ENCODE measurements at places on chromosomes 12 and 14.

- no peak for DNase-seq
Measured at GRCh38 chr14:62629176-62629725, 416.0 kb downstream of the KCNH5 start.

GRCh38 chr14:95290021-95290420, 29.7 kb downstream of the CLMN start:
- DNase-seq: no peak

- no peak for DNase-seq
Measured at GRCh38 chr14:84760489-84761126, 769.3 kb upstream of the FLRT2 start.

DNA sequence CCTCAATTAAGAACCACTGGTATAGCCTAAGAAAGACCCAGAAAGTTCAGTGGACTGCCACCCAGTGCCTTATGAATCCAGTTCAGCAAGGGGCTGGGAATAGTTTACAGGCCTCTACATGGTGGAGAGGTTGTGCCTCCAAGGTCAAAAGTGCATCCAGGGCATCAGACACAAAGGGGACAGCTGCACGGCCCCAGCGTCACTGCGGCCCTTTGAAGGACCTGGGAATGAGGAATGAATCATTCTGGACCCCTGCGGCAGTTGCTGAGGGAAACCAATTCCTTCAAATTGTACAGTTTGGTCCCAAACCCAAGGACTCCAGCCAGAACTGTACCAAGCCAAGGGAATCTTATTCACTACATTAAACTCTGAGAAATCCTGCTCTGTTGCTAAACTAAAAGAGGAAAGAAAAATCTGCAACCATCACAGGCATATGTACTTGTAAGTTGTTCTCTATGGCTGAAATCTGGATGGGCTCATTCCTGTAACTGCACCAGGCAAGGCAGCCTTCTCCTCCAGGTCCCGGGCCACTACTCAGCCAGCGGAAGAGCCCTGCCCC, 10.9 kb upstream of the NGB start:
- no peak for DNase-seq

DNA sequence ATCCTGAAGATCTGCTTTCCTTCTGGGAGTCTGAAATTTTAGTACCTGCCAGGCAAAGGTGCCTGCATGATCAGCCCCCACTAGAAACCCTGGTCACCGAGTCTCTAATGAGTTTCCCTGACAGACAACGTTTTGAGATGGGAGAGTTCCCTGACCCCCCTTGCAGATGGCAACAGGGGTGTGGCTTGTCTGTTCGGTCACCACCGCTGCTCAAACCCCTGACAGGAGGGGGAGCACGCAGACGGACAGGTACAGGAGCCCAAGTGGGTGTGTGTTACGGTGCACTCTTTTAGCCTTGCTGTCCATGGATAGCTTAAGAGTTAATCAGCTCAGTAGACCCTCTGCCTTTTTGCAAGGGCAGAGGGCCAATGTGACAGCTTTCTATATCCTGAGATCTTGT, 19.3 kb upstream of the CDKN3 start:
- DNase-seq: no peak

- DNase-seq: no peak
Measured at GRCh38 chr12:109847142-109847735, 14.0 kb upstream of the TRPV4 start.

- DNase-seq: no peak
Measured at GRCh38 chr12:3802721-3803120, 49.8 kb upstream of the CRACR2A start.

DNA sequence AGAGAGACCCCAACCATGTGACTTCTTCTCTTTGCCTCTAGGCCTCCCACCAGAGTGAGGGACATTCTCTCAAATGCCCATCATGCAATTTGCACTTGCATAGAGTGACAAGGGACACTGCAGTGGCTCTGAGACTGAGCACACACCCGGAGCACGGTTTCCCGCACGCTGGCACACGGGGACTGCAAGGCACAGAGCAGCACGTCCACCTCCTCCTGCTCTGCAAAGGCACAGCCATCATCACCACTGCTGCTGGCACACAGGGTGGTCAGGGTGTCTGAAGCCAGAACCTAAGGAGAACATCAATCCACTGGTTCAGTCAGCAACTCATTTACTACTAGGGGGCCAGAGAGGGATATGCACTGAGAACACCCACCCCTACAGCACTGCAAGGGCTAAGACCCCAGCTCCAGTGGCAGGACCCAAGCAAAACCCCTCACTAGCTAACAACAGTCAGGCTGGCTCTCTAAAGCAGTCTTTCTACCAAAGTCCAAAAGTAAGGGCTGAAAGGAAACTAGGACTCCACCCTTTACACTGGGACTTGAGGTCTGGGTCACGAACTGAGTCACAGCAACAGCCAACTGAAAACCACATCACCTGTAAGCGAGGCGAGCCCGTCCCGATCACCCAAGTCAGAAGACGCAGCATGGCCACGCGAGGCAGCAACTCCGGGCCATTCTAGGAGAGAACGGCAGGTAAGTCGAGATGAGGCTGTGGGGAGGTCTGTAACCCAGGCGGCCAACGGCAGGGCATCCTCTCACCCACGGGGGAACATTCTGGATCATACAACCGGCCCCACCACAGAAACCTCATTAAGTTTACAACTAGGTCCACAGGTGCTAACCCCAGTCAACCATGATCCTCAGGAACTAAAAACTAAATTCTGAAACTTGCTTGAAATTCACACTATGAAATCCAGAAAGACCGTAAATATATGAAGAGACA, 37.9 kb downstream of the GCN1 start:
- no peak for DNase-seq

DNA sequence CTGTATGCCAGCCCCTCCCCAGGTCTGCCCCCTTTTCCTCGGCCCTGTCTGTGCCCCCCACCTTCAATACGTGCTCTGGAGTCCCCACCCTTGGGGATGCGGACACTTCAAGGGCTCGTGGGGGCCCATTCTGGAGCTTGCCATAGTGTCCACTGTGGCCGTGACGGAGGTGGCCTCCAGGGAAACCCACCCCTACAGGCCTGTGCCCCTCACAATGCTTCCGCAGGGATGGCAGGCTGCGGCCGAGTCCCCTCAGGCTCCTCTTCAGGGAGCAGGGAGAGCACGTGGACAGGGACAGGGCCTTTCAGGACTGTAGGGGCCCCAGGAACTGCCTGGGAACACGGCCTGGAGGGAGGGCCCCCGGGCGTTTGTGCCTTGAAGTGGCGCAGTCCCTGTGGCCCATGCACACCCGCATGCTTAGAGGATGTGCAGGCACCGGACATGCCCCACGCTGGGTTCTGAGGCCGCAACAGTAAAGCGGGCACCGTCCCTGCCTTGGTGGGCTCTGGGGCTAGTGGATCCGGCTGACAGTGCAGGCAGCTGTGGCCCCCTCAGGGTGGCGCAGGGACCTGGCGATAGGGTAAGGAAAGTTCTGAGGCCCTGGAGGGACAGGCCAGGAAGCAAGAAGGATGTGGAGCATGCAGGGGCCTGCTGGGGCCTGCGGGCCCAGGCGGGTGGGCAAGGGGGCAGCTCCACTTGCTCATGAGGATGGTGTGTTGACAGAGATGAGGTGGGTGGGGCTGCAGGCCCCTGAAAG, 209.0 kb upstream of the RTL1 start:
- no peak for DNase-seq

DNA sequence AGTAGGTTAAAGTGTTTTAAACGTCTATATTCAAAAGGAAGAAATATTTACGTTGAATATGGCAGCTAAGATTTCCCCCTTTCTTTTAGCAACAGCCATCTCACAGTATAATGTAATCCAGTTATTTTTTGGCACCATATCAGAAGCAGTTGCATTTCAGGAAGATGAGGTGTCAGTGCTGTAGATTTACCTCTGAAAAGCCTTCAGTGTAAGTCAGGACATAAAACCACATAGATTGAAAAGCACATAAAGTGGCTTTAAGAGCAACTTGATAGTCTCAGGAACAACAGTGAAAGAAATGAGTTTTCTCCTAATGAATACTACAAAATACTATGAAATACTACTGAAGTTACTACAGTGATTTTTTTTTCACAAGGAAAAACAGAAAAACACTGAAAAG, 6.9 kb downstream of the MLH3 start:
- DNase-seq: no peak

DNA sequence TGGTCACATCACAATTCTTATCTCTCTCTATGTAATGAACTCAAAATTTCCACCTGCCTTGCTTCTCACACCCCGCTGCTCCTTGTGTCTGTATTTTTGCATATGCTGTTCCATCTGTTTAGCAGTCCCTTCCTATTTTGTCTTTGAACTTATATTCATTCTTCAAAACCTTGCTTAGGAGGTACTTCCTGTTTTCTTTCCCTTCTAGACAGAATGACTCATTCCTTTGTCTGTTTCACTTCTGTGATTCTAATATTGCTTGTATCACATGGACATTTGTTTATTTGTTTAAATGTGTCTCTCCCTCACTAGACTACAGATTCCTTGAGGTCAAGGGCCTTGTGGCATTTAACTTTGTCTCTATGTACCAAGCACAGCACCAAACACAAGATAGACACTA, 424.2 kb downstream of the ETNK1 start:
- DNase-seq: no peak

DNA sequence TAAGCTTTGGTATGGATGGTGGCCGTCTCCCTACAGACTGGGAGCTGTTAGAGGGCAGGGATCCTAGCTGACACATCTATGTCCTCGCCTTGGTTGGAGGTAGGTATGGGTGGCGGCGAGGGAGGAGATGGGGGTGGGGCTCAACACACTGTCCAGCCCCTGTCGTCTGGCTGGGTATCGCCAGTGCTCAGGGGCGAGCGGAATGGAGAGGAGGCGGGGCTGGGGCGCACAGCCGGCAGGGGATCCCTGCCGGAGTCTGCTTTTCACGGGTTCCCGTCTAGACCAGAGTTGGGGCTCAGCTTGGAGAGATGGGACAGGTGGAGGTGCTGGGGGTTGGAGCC, 16.1 kb downstream of the TAMALIN start:
- DNase-seq: no peak

GRCh38 chr12:70598467-70599193, 38.6 kb downstream of the PTPRB start:
- DNase-seq: no peak

DNA sequence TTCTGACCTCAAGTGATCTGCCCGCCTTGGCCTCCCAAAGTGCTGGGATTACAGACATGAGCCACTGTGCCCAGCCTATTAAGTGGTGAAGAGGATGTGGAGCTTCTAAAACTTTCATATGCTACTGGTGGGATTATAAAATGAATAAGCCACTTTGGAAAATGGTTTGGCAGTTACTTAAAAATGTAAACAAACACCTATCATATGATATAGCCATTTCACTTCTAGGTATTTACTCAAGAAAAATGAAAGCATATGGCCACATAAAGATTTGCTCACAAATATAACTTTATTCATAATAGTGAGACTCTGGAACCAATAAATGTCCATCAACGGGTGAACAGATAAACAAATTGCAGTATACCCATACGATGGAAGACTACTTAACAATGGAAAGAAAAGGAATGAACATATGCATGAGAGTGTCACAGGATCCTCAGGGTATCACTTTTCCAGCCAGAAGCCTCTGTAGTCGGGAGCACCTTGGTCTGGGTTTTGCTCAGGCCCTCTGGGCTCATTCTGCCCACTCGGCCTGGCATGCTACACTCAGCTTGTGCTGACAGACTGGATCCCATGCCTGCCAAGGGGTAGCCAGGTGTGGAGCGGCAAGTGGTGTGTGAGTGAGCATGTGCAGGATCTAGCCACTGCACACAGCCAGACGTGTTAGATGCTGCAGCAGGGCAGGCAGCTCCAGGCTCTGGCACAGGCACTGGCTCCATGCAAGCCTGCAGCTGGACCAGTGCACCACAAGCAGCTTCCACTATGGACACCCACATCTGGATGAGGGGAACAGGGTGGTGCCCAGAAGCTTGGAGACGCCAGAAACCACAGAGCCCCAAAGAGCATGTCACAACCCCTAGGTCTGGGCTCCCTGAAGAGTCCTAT, 213.2 kb upstream of the DIO3 start:
- DNase-seq: no peak

GRCh38 chr14:59303216-59303615, 114.7 kb downstream of the DAAM1 start:
- DNase-seq: no peak

GRCh38 chr12:31589904-31590641, 863 bp downstream of the DENND5B start:
- DNase-seq: peak; percentile 73

DNA sequence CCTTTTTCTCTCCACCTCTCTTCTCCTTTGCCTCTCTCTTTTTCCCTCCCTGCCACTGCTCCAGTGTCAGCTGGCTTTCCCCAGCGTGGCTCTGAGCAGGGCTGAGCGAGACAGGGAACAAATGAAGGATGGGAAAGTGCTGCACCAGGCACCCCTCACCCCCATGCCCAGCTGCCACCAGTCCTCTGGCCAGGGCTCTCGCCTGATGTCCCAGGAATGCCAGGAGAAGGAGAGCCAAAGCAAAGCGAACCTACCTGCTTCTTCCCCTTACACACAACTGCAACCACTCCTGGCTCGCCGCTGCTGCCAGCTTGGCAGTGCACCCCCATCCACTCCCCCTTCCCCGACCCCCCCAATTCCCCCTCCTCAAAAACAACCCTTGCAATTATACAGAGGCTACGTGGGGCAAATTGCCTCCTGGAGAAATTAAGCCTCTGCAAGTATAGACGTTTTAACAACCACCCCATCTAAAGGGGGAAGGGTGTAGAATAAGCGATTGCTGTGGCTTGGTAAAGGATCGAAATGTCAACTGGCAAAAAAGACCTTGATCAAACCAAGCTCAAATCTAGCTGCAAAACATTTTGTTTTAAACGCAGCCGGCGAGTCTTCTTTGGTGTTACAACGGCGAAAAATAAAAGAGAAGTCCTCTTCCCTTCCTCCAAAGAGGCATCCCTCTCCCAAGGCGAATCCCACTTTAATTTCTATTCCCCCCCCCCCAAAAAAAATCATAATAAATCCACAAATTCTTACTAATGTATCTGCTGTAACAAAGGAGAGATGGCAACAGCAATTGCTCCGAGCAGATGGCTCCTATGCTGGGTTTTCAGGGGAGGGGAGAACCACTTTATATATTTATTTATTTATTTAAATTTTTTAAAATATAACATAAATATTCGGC, 2.9 kb downstream of the BCL11B start:
- no peak for DNase-seq

Measured in NCI-H1930 (cell line).